ENCODE measurements at places on chromosomes 7 and 10.

DNA sequence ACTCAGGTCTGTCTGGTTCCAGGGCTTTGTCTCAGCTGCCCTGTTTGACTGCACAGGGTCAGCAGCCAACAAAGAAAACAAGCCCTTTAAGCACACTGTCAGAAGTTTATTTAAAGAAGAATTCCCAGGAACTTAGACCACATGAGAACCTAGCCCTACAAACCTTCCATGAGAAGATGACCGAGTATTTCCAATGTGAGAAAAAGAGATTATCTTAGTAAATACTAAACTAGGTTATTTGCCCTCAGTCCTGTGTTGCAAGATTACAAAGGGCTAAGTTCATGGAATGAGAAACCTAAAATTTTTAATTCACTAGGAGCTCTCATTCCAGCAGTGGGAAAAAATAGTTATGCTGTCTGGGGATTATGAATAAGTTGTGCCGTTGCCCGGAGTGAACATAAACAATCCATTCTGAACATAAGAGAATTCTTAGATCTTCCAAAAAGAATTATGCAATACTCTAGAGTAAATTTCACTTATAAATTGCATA is 46.7 kb downstream of the NOC3L start:
- DNase-seq: peak; percentile 74

DNA sequence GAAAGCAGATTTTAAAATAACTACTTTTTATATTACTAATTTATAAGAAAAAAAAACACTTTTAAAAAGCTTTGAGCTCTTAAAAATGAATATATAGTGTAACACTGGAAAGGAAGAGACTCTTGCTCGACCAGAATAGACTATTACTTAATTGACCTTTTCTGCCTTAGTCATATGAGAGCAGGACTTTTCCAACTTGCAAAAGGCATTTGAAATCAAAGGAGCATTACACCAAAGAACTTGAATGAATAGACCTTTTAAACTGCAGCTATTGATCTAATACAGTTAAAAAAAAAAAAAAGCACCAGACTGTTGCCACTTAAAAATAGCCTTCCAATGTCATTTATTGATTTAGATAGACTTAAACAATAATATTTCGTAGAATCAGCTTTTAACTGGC is 17.2 kb upstream of the SEMA3D start:
- no peak for DNase-seq

GRCh38 chr10:102678842-102679289 is 34.6 kb downstream of the TRIM8 start:
- no peak for DNase-seq

DNA sequence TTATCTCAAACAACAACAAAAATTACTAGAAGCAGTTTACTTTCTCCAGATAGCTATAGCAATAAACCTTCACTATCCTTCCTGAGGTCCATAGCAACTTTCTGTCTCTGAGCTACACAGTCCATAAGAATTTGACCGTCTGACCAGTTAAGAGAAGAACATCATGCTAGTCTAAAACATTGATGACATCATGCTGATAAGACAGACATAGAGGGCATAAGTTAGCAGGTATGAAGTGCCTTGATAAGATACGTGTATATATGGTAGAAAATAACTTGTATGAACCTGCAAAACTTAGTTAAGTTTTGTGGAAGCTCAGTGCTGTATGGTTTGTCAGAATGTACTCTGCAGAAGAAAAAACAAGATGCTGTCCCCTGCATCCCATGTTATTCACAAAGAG is 353.0 kb downstream of the GRID1 start:
- no peak for DNase-seq

DNA sequence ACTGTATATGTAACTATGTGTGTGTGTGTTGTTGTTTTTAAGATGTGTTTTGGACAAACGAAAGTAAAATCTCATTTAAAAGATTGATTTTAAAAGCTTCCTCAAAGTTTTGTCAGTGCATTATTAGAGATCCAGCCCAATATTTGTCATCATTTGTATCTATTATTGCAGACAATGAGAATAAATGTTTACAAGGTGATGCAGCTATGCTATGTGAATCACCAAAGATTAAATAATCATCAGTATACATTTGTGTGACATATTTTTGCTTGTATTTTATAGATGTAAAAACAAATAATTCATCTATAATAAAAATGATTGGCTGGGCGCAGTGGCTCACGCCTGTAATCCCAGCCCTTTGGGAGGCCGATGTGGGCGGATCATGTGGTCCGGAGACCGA is 35.3 kb upstream of the RTKN2 start:
- no peak for DNase-seq

DNA sequence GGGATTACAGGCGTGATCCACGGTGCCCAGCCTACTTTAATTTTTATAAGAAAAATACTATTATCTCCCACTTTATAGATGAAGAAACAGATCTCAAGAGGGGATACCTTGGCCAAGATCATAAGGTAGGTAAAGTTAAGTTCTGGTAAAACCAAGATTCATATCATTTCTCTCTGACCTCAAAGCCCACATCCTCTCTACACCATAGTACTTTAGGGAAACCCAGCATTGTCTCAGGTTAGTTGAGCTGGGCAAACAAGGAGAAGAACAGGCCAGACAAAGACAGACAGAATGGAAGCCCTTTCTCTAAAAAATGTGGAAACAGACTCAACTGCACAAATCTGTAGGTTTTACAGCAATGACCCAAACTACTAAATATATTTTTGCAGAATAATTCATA is 197.7 kb upstream of the FRMD4A start:
- no peak for DNase-seq

DNA sequence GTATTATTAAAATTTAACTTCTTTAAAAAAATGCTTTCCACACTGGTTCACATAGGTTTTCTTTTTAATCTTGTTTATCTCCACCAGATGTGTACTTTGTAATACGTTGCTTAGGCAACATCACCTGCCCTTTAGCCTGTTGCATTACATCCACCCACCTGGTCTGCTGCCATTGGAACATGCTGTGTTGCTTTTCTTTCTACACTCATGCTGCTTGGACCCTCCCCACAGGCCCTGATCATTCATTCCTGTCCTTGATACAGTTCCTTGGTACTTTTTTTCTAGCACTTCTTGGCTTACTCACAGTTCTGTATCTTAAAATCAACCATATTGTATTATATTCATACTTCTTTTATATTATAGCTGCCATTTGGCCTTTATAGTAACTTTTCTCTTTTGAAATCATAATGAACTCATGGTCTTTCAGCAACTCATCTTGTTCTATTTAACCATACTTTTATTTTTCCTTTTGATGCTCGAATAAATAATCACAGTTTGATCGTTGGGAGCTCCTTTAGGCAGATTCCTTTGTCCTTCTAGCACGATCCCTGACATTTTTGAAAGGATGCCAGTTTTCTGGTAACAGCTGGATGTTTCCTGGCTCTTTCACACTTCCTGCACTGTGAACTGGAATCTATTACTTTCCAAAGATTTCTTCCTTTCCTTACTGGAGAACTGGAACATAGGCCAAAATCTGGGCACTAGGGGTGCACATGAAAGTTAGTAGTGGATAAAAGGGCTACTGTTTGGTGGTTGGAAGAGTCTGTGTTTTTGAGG is 125.1 kb downstream of the CDK14 start:
- DNase-seq: no peak

GRCh38 chr7:140475747-140476333 is 3.5 kb downstream of the MKRN1 start:
- no peak for DNase-seq

DNA sequence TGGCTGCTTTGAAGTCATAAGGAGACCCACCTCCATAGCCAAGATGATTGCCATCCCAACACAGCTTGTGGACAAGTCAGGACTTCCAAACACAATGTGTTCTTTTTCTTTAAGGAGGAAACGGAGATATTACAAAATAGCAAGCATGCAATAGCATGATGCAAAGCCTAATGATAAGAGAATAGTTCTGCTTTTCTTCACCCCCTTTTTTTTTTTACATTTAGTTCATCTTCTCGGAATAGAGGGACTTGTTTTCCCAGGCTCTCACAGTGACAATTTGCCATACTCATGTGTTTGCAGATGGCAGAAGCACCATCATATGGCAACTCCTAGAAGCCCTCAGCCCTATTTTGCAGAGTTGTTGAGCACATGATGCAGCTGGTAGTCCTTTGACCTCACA is 119.8 kb downstream of the ITGB8 start:
- no peak for DNase-seq
